ENCODE measurements at places on chromosomes 7 and 10.
A peak's percentile ranks its signal among the peaks of the same experiment; 100 is the strongest.

- DNase-seq = no peak
Measured at GRCh38 chr10:58857251-58857805, 319.1 kb upstream of the PHYHIPL start.

DNA sequence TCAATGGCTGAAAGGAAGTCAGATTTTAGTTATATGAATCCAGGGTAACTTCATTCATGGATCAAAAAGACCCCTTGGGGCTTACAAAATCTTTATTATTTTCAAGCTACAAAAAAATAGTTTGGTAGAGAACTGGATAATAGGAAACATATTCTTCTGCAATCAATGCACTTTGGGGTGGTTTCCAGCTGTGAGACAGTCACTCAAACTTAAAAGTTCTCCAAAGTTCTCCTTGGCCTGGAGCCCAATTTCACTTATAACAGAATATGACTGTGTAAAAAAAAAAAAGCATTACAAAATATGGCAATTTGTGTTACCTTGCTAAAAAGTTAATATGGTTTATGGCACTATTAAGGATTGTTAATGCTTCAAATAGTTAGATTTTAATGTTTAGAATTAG is 255.5 kb downstream of the AGMO start:
- DNase-seq = no peak

GRCh38 chr10:31708046-31708445 is 220.6 kb downstream of the ARHGAP12 start:
- no peak for DNase-seq

DNA sequence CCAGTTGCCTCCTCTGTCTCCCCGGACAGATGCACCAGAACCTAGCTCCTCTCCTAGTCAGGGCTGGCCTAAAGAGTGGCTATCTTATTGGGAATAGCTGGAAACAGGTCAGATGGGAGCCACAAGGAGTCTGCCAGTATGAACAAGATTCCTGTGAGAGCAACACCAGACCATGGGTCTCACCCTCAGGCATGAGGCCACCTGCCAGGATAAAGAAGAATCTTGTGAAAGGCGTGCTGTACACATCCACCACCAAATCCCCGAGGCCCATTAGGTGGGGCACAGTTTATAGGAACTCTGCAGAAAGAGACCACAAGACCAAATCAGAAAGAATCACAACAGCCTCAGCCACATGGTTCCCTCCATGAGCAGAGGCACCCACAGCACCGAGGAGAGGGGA is 325.9 kb downstream of the TNS3 start:
- DNase-seq = no peak

- no peak for DNase-seq
Measured at GRCh38 chr10:12594448-12594944, 245.1 kb downstream of the CAMK1D start.

- no peak for DNase-seq
Measured at GRCh38 chr7:25235471-25235870, 7.2 kb upstream of the NPVF start.

- DNase-seq = no peak
Measured at GRCh38 chr7:35261476-35262285, 7.8 kb upstream of the TBX20 start.

DNA sequence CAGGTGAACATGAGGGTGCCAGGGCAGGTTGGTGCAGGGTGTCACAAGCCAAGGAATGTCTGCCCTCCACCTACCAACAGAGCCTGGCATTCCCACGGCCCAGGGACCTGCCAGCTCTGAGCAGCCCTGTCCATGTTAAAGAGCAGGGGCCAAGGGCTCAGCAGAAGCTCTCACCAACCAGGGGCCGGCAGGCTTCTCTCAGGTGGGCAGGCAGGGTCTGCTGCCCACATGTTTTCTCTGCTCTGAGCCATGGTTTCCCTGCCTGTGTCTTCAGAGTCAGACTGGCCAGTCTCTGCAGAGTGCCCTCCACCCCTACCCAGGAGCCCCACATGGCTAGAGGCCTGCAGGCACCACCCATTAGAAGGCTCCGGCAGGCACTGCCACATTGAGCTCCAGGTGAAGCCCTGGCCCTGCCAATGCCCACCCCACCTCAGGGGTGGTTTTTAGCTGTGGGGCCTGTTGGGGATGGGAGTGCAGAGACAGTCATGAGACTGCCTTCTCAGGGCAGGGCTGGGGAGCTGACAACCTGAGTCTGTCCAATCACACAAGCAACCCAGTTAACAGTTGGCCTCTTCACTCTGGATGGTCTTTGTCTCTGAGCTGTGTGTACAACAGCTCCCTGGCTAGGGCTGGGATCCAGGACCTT is 135.9 kb downstream of the ARHGAP22 start:
- peak; percentile 68 for DNase-seq

- no peak for DNase-seq
Measured at GRCh38 chr7:105643384-105643783, 62.1 kb upstream of the EFCAB10 start.

- DNase-seq = no peak
Measured at GRCh38 chr7:105766421-105767073, 109.9 kb downstream of the ATXN7L1 start.

- DNase-seq = no peak
Measured at GRCh38 chr7:102253973-102254370, 32.7 kb upstream of the SH2B2 start.

GRCh38 chr10:46254467-46254866 is 32.3 kb upstream of the ANTXRL start:
- DNase-seq = no peak

DNA sequence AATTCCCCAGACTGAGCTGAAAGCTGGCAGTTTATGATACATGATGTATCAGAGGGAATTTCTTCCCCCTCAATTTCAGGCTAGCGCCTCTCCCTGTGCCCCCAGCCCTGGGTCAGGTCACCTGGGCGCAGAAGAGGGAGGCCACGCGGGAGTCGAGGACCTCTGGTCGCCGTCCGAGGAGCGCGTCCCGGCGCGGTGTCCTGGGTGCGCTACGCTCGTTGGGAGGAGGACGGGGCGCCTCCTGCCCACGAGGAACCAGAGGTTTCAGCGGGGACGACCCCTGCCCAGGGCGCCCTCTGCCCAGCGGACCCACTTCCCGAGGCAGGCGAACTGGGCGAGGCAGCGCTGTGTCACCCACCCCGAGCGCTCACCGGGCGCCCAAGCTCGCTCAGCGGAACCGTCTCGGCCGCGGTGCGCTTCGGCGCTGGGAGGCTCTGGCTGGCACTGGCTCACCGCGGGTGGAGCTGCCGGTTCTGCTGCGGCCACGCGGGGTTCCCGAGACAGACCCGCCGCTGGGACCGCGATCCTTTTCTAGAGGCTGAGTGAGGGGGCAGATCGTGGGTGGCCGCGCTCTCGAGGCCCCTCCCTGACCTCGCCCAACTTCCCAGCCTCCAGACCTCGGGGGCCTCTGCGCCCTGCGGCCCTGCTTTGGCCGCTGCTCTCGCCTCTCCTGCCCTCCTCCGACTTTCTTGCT is at the start of gene FAM237B:
TSS of gene FAM237B (minus strand) at position 504 of the 694 bp plus-strand sequence. CDS start 1,556 bp downstream, outside the sequence.
- DNase-seq = no peak

GRCh38 chr7:41886262-41886900 is 183.5 kb upstream of the INHBA start:
- no peak for DNase-seq

GRCh38 chr7:13641714-13642113 is 347.8 kb downstream of the ETV1 start:
- DNase-seq = no peak

DNA sequence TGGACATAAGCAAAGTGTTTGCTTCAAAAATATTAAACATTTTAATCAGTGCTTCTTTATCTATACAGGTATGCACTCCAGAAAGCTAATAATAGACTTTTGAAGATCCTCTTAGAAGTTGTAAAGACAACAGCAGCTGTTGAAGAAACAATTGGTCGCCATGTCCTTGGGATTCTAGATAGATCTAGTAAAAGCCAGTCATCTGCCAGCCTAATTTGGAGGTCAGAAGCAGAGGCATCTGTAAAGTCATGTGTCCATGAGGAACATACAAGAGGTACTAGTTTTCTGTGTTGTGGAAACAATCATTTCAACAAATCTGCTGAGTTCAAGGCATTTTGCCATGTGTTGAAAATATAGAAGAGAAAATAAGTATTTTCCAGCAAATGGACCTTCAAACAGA is 89.3 kb downstream of the CYP51A1 start:
- DNase-seq = no peak

GRCh38 chr10:11698691-11699549 is 43.3 kb upstream of the ECHDC3 start:
- DNase-seq = peak; percentile 53

DNA sequence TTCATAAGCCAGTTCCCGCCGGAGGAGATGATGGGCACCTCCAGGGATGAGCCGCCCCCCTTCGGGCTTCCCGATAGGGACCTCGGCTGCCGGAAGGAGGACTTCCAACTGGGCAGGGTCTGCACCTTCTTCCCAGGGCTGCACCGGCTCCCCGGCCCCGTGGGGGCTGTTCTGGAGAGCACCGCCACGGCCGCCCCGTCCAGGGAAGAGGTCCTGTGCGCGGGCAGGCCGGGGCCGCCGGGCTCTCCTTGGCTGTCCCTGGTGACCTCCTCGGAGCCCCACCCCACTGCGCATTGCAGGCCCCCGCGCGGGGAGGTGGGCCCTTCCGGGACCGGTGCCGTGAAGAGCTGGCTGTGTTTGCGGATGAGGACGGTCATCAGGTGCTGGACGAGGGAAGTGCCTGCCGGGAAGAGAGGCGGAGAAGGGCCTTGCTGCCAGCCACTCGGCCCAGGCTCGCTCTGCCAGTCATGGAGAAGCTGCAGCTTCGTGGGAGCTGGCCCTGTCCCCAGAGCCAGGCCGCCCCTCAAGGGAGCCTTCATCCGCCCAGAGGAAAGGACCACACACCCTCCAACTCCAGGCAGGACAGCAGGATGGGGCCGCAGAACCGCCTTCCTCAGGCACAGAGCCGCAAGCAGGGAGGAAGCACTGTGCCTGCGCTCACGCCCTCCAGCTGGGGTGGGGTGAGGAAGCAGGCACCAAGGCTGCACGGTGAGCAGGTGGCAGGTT is 144.4 kb downstream of the MAPK8 start:
- DNase-seq = no peak

GRCh38 chr7:108120196-108120595 is 10.0 kb downstream of the LAMB4 start:
- no peak for DNase-seq

- no peak for DNase-seq
Measured at GRCh38 chr10:132642732-132643008, 105.1 kb downstream of the INPP5A start.

DNA sequence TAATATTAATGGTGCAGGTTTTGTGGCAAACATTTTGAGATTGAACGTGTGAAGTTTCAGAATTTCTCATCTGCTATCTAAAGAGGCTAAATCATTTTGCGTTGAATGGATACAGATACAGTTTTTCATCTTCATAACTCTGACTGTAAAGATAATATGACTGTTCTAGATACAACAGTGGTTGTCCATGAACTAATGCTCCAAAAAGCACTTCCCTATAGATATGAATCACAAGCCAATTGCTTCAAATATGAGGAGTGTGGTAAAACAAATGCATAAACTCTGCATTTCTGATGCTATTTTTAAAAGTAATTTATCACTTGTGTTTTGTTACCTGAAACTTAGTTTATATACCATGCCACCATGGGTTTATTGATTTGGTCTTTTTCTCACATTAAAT is 750.1 kb downstream of the MAGI2 start:
- DNase-seq = no peak

- DNase-seq = no peak
Measured at GRCh38 chr7:103989785-103990767, 618 bp upstream of the RELN start.

- DNase-seq = no peak
Measured at GRCh38 chr10:34861293-34862021, 46.4 kb upstream of the PARD3 start.

DNA sequence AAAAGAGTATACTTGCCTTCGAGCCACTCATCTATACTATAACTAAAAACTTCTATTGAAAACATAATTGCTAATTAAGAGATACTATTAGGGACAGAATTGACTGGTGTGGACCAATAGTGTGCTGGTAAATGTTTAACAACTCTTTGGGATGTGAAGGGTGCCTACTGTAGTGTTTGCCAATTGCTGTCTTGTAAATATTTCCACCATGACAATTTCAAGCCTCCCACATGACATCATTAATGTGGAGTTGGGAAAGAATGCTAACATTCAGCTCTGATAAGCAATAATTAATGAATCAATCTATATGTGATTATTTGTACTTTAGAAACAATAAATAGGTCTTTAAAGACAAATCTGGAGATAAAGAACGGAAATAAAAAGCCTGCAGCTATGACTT is 136.8 kb downstream of the DGKB start:
- no peak for DNase-seq

- no peak for DNase-seq
Measured at GRCh38 chr7:94183289-94183749, 179.2 kb upstream of the BET1 start.

GRCh38 chr7:7105800-7106582 is 76.4 kb upstream of the C1GALT1 start:
- no peak for DNase-seq

DNA sequence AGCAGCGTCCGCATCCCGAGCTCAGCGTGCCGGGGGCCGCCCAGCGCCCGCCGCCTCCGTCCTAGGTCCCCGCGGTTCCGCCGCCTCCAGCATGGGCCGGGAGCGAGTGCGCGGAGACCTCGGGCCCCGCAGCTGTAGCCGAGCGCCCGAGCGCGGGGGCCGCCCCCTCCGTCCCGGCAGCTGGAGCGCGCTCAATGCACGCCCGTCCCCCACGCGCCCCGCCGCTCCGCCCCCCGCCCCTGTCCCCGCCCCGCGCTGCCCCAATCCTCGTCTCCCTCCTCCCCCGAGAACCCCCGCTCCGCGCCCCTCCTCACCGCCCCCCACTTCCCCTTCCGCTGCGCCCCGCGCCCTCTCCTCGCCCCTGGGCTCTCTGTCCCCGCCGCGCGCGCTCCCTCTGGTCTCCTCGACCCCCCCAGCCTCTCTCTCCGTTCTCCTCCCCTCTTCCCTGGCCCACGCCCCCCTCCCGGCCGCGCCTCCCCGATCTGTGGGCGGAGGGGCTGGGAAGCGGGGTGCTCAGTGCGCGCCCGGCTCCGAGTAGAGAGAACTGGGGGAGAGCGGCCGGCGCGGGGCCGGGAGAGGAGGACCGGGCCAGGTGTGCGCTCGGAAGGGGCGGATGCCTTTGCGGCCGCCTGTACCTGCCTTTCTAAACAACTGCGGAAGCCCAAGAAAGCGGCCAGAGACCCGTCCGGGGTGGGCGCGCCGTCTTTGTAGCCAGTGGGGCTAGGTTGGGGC is at the start of gene VIPR2:
TSS of gene VIPR2 (minus strand) at position 110 of the 732 bp plus-strand sequence. CDS start at position 14, 96 bp downstream.
- no peak for DNase-seq

DNA sequence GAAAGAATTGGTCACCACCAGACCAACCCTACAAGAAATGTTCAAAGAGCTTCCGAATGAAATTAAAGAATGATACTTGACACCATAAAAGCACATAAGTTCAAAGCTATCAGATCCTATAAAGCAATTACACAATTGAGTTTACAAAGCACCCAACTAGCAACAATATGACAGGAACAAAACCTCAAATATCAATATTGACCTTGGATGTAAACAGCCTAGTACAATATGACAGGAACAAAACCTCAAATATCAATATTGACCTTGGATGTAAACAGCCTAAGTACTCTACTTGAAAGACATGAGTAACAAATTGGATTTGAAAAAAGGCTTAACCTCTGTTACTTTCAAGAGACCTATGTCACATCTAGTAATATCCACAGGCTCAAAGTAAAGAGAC is 1201.4 kb downstream of the XPNPEP1 start:
- no peak for DNase-seq
